Spinal cord (tissue), 10 donors: ENCODE measurements at places on chromosomes 7 and 10. TPM values are rescaled to one million over a fixed set of nuclear protein-coding genes. Genes with fewer than 3 reads are reported as not detected.

DNA sequence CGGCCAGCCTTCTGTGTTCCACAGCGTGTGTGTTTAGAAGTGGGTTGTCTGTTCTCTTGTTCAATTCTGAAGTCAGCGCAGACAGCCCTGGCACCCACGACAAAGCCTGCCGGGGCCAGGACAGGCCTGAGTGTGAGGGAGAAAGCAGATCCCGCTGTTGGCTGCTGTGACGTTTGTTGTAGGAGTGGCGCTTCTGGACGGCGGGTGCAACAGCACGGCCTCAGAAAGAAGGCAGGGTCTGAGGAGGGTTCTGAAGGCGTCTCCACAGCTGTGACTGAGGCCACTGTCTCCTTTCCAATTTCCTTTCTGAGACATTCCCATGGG lies 76.2 kb downstream of the VIPR2 start:
- DNase-seq: peak; percentile 23

GOLGA7B gene
- total RNA-seq: 5.8 TPM

SUMF2 gene
- total RNA-seq: 125 TPM

GRCh38 chr10:10647331-10647730 lies 370.3 kb upstream of the CELF2 start:
- no peak for DNase-seq

RAB19 gene
- 0.44 TPM for total RNA-seq
